NCI-H187 (cell line): ENCODE measurements at places on chromosomes 12 and 14.

- DNase-seq: no peak
Measured at GRCh38 chr12:25276199-25276937, 25.6 kb upstream of the KRAS start.

GRCh38 chr12:121245951-121246350, 36.0 kb downstream of the P2RX4 start:
- no peak for DNase-seq

- no peak for DNase-seq
Measured at GRCh38 chr12:114655934-114656749, 27.8 kb downstream of the TBX3 start.

GRCh38 chr12:46402451-46402850, 29.9 kb upstream of the SLC38A2 start:
- no peak for DNase-seq

DNA sequence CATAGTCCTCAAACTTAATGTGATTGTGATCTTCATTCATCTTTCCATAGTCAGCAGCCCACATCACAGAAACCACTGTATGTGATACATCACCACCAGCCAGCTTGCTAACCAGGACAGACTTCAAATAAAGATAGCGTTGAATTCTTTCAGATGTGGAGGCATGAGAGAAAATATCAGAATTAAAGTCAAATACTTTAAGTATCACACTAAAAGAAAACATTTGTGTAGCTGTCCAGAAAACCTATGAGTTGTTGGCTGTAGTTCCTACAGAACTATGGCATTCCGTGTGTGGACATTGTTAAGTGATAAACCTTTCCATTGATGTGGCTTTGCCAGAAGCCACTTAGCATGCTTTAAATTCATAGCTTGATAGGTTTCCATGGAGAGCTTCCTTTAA, 105.1 kb downstream of the LLPH start:
- no peak for DNase-seq
